ENCODE measurements at places on chromosomes 2 and 18. TPM values are rescaled to one million over a fixed set of nuclear protein-coding genes. Genes with fewer than 3 reads are reported as not detected.

XIRP2 gene
- polyA plus RNA-seq: 204 TPM

SERPINB4 gene
- not detected for polyA plus RNA-seq

NEU4 gene
- 1.0 TPM for polyA plus RNA-seq

- DNase-seq: peak; percentile 89
These were observed 8.2 kb downstream of the SLC35F6 start for GRCh38 chr2:26772064-26773001.

GRCh38 chr2:9919512-9919911, 32.0 kb upstream of the GRHL1 start:
- DNase-seq: no peak

DNA sequence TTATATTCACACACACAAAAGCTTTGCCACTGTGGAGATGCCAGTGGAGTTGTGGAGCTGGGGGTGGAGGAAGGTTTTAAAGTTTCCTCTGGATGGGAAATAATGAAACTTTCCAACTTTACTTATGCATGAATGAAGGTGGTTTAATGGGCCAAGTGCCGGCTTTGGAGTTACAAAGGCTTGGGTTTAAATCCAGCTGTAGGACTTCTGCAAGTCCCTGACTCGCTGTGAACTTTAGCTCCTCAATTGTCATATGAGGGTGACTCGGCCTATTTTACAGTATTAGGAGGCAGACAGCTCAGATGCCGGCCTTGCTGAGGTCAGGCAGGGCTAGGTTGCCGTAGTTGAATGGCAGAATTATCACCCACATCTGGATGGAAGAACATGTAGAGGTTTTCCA, 415.8 kb upstream of the TRIB2 start:
- no peak for DNase-seq

- no peak for DNase-seq
These were observed 19.2 kb downstream of the DTNA start for GRCh38 chr18:34729264-34729663.

GRCh38 chr2:179268277-179268925, 3.8 kb upstream of the SESTD1 start:
- DNase-seq: no peak

- DNase-seq: no peak
These were observed 467.6 kb downstream of the NYAP2 start for GRCh38 chr2:225867071-225867470.

DNA sequence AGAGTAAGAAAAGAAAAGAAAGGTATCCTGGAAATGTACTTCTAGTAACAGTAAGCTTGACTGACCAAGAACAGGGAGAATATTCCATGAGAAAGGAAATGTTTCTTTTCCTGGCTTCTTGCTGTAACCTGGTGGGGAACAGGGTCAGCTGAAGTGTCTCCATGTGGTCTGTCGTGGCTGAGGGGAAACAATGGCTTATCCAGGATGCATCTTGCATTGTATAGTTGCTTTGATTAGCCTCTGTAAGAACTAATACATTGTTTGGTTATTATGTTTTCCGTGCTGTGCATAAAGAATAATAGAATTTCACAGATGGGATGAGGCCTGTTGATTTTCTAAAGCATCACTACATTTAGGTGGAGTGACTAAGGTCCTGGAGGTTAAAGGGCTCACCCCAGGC, 4.9 kb downstream of the CREG2 start:
- DNase-seq: no peak

DNA sequence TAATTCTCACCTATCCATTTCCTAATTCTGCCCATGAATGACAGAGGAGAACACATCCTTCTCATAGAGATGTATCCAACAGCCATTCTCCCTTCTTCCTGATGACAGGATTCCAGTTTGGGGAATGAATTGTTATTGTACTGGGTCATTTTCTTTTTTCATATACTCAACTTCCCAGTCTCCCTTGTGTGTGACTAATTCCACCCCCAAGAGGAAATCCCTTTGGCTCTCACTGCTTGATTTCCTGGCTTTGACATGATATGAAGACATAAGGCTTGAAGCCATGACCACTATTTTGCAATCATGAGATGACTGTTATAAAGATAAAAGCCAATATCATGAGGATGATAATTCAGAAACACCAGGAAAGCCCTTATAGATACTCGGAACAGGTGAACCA, 384.7 kb upstream of the ACVR2A start:
- no peak for DNase-seq

All from heart right ventricle (tissue), 16 donors.